NCI-H524 (cell line): ENCODE measurements at places on chromosomes 2 and 18.

- no peak for DNase-seq
These were observed 108.4 kb downstream of the MEP1B start for GRCh38 chr18:32298171-32298667.

- DNase-seq = no peak
These were observed 32.7 kb downstream of the SCRN3 start for GRCh38 chr2:174428214-174428613.

DNA sequence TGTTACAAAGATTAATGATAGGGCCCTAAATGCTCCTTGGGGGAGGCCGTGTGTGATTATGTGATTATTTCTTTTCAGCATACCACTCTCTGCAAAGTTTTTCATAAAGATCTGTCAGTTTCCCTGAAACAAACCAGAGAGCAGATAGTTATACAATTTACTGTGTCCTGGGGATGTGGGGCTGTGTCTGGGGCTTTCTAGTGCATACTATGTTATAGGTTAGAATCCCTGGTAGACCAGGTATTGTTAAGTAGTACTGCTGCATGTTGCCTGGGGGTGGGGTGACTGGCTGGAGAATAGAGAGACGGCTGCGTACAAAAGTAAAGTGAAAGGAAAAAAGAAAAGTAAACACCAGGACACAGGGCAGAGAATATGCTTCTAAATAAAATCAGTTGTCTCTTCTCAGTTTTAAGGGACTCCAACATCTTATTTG, 3.3 kb upstream of the CCBE1 start:
- no peak for DNase-seq

- DNase-seq = peak; percentile 46
These were observed 39.5 kb downstream of the SPATS2L start for GRCh38 chr2:200345975-200346374.

DNA sequence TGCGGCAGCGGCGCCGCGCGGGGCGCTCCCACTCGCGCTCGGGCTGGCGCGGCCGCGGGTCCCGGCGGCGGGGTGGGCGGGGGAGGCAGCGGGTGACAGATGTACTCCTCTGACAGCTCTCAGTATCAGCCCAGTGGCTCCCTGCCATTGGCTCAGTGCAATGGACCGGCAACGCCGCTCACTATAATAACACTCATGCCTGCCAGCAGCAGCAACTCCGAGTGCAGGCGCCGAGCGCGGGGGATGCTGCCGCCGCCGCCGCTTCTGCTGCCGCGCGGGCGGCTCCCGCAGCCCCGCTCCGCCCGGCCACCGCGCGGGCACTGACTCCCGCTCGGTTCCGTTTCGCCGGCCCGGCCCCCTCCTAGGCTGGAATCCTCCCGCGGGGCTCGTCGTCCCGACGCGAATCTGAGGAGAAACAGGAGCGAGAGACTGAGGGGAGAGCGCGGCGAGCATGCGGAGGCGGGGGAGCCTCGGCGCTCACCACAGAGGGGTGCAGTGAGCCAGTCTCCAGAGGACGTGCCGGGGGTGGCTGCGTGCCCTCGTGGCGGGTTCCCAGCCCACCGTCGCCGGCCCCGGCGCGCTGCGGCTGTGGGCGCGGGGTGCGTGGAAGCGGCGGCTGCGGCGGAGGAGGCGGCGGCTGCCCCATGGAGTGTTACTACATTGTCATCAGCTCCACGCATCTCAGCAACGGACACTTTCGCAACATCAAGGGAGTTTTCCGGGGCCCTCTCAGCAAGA, at the start of gene ZNF804A:
ZNF804A (plus strand) TSS at position 214 of the 738 bp plus-strand sequence; CDS start at position 645, 431 bp downstream.
- peak; percentile 56 for DNase-seq

DNA sequence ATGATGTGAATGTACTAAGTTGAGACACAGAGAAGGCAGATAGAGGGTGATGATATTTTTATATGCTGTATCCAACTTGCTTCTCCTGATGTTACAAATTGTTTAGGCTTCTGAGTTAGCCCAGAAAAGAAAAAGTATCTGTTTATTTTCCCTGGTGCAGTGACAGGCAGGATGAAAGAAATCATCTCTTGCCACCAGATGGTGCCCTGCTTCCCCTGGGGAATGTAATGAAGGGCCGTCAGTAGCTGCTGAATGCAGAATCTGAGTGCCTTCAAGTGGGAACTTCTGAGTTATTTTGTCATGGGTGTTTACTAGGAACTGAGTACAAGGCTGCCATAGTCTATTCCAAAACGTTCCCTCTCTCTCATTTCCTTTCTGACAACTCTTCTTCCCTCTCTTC, 525.6 kb downstream of the MBD2 start:
- DNase-seq = peak; percentile 76

DNA sequence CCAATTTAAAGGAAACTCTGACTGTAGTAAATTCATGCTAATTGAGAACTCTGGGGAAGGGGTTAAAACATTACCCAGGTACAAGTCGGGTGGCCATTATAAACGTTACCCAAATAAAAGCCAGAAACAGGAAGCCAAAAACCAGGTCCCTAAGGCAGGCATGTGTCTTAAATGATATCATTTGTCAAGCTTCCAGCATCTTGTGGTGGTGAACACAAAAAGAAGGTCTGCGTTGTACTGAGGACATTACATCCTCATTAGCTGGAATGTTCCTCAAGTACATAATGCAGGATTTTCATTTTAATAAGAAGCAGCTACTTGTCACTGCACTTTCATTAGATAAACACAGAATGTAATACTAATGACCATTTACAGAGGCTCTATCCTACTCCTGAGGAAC, 10.9 kb downstream of the PTGR3 start:
- no peak for DNase-seq
